Fibroblast of skin of abdomen (primary cell): ENCODE measurements at places on chromosomes 1 and 21.

DNA sequence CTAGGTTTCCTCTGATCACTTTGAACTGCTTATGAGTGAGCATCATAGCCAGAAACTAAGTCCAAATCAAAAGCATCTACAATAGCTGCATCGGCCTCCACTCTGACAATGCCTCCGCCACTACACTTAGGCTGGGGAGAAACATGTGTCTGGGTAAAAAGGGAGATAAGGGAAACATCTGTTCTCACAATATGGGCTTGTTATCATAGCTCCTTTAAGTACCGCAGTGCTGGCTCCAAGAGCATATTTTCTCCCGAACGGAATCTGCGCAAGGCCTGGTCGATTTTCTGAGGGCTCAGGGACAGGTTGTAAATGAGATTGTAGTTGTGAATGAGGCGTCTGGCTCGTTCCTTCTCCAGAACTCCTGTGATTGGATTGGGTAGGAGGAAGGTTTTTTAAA, 63.9 kb upstream of the CYP2J2 start:
- DNase-seq = no peak

DNA sequence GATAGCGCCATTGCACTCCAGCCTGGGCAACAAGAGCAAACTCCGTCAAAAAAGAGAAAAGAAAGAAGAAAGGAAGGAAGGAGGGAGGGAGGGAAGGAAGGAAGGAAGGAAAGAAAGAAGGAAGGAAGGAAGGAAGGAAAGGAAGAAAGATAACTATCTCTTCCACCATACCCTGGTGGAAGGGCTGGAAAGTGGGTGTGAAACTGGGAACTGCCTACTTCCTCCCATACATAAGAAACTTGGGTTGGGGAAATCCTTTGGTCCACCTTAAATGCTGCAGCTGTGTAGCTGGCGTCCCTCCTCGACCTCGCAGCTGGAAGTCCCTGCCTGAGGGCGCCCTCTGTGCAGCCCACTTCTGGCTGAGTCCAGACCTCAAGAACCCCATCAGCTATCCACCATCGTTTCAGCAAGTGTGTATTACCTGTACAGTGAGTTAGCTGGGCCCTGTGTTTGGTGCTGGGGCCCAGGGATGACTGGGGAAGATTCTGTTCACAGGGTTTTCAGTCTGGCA, 4.6 kb upstream of the FAM167B start:
- DNase-seq = no peak

- DNase-seq = no peak
These were observed 6.6 kb upstream of the PRRX1 start for GRCh38 chr1:170657275-170657853.

GRCh38 chr1:58966917-58967740, 183.3 kb upstream of the JUN start:
- DNase-seq = no peak
